ENCODE measurements at places on chromosomes 12 and 14.

GRCh38 chr12:85005615-85006014, 30.5 kb downstream of the TSPAN19 start:
- no peak for DNase-seq

DNA sequence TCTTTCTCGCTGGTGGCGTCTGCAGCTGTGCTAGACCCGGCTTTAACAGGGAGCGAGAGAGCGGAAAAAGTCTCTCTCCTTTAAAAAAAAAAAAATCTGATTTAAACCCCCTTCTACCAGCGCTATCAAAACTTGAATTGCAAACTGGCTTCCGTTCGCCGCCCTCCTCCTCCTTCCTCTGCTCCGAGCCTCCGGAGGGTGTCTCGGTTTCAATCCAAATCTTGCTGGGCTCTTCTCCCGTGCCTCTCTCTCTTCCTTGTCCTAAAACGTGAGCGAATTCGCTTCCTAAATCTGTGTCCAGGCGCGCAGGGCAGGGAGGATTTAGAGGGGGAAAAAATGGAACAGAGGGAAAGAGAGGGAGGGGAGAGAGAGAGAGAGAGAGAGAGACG, 272 bp downstream of the TBX3 start:
- DNase-seq, result no peak

DNA sequence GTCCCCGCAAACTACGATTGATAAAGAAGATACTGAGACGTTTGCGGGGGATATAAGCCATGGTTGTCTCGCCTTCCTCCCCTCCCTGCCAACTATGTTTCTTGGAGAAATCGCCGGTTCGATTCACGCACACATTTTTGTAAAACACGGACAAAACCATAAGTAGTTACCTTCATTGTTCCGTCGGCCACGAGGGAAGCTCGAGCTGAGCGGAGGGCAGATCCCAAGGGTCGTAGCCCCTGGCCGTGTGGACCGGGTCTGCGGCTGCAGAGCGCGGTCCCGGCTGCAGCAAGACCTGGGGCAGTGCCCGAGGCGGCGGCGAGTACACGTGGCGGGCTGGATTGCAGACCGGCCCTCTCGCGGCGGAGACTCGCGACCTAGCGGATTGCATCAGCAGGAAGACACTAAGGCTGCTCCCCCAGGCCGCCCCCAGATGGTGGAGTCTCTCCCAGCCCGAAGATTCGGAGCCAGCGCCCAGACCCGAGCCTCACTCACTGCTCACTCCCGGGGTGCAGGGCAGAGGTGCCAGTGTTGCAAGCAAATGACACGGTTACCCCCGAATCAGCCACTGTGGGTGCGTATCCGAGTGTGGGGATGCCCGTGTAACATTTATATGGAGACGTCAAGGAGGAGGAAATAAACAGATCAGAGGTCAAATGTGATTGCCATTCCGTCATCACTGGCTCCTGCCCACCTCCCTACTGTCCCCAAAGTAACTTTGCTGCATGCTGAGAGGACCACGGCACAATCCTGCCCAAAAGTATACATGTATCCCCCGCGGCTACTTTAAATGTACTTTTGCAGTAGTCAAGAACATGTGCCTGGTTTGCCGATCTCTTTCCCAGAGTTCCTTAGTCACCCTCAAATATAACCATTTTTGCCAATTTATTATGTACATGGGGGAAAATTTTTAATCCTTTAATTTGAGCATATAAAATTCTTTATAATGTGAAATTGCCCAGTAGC, at the start of gene BCAT1:
Gene BCAT1 (minus strand): TSS at position 345 of the 966 bp plus-strand sequence. CDS start 169 bp downstream, at position 176.
- peak; percentile 32 for DNase-seq

- no peak for DNase-seq
These were observed 1.4 kb downstream of the ARHGDIB start for GRCh38 chr12:14959916-14960496.

- DNase-seq, result no peak
These were observed 455.8 kb downstream of the PCNX1 start for GRCh38 chr14:71362920-71363584.

- DNase-seq, result no peak
These were observed 14.5 kb downstream of the IAPP start for GRCh38 chr12:21387174-21387573.

DNA sequence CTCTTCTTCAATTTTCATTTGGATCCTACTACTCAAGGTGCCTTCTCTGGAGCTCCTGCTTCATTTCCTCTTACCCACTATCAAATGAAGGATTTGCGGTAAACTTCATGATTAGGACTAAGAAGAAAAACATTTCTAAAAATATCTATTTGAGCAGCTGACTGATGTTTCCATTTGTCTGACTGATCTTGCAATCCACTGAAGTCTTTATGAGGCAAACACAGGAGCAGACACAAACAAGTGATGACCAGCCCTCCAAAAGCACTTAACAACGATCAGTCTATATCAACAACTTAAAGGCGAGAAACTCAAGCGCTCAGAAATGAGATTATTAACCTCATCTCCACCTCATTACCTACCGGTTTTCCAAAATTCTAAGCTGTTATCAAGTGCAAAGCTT, 26.2 kb downstream of the OSBPL8 start:
- no peak for DNase-seq

DNA sequence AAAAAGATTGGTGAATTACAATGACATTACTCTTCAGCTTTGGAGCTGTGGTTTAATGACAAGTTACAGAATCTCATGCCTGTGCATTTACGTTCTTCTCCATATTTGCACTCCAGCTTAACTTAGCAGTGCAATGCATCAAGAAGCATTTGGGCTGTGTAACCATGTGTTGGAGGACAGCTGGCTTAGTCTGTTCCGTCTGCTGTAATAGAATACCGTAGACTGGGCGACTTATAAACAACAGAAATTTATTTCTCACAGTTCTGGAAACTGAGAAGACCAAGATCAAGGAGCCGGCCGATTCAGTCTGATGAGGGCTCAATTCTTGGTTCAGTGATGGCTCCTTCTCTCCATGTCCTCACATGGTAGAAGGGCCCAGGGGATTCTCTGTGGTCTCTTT, 943.5 kb downstream of the BCL11B start:
- DNase-seq, result no peak

DNA sequence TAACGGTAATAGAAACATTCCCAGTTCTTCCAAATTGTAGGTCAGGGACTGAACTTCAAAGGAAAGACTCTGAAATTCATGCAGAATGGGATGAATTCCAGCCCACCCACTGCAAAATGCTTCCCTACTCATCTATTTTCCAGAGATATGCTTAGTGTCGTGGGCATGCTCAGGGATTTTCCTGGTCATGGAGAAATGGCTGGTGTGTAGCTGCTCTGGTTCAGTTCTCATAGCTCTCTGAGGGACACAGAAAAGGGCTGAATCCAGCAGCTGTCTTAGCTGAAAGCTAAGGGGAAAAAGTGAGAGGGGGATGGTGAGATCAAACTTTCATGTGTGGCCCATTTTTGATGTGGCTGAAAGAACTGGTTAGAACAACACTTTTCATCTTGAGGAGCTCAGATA, 72.9 kb upstream of the KRAS start:
- no peak for DNase-seq

GRCh38 chr12:75404231-75404630, 13.3 kb downstream of the GLIPR1L2 start:
- DNase-seq, result no peak

GRCh38 chr14:105641075-105641937, 114.9 kb downstream of the TMEM121 start:
- DNase-seq, result no peak

DNA sequence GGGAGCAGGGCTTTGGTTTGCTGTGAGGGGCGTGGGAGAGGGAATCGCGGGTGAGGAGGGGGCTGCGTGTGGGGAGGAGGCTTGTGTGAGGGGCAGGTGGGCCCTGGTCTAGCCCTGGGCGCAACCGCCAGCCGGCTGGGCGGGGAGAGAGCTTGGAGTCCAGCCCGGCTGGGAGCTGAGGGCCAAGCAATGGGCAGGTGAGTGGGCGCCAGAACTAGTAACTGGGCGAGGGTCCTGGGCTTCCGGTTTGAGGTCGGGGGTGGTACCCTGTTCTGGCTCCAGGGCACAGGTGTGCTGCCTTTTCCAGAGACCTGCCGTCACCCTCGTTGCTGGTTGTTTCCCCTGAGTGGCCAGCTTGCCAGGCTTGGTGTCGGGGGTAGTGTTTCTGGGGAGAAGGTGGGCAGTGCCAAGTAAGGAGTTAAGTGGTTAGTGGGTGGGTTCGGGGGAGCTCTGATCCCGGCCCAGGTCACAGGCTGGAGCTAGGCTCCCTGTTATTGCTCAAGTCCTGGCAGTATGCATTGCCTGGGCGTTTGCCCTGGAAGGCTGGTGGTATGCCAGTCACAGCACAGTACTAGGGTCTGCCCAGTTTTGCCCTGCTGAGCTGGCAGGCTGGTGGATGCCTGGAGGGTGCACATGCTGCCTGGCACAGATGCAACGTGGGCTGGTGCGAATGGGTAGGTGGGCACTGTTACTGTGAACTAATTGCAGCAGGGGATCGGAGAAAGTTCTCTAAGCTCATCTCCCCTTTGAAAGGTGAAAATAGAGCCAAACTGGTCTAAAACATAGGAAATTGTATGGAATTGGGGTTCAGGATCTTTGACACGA, 683 bp downstream of the CIPC start:
- peak; percentile 86 for DNase-seq

DNA sequence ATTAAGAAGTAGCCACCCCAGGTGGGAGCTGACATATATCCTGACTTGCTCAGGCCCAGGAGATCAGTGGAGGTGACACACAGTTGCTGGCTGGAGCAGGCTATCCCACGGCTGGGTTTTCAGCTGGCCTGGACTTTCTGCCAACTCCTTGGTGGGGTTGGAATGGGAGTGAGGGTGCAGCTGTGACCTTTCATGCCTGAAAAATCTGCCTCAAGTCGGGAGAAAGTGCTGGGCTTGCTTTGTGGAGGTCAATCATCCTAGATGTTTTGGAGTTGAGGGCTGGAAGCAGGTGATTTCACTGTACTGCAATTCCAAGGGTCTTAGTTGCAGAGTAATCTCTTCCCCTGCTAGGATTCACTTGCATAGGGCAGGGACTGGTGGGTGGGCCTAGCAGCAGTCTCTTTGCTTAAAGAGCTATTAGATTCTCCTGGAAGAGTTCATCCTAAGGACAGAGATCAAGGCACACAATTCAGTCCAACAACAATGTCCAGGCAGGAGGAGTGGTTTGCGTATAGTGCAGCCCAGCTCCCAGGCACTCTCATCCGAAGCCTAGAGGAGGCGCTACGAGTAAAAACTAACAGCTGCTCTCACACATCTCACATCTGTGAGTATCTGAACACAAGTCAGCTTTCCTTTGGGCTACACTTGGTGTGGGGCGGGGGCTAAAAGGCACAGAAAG, 98.1 kb downstream of the GAS2L3 start:
- no peak for DNase-seq

DNA sequence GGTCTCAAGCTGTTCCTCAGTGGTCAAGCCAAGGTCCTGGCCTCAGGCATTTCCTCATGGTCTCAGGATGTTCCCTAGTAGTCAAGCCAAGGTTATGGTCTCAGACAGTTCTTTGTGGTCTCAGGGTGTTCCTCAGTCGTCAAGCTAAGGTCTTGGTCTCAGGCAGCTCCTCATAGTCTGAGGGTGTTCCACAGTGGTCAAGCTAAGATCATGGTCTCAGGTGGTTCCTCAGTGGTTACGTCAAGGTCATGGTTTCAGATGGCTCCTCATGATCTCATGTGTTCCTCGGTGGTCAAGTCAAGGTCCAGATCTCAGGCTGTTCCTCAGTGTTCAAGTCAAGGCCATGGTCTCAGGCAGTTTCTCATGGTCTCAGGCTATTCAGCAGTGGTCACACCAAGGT, 540.1 kb downstream of the VRK1 start:
- no peak for DNase-seq

- DNase-seq, result no peak
These were observed 80.9 kb upstream of the OTX2 start for GRCh38 chr14:56891226-56891625.

DNA sequence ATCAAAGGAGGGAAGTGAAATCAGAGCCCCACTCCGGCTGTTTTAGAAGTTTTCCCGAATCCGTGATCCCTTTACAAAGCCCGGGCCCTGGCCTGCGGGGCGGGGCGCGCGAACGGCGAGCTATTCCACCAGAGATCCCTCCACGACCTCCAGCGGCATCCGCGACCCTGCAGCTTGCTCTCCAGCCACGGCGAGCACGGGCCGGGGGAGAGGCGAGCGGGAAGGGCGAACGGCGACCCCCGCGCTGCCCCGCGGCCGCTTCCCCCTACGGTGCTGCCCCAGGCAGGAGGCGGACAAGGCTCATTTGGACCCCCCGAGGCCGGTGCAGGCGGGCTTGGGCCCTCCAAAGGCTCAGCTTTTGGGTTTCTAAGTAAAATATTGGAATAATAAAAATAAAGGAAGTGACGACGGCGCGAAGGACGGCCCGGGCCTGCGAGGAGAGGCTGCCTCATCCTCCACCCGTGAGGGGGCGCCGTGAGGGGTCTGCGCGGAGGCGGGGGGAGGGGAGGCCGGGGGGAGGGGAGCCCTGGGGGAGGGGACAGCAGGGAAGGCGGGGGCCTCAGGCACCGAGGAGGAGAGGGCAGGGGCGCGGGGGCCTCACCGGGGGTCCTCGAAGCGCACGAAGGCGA, 613 bp downstream of the SRSF9 start:
- no peak for DNase-seq

DNA sequence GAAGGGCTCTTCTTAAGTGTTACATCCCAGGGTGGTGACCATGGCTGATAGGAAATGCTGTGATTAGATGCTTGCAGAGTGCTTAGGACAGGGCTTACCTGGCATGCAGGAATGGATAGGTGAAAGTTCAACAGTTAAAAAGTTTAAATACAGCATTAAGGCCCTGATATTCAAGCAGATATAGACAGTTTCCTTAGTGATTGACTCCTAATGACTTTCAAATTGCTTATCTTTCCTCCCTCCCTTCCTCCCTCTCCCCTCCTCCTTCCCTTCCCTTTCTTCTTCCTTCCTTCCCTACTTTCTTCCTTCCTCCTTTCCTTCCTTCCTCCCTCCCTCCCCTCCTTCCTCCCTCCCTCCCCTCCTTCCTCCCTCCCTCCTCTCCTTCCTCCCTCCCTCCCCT, 244.6 kb upstream of the NOS1 start:
- no peak for DNase-seq

- peak; percentile 46 for DNase-seq
These were observed 239.7 kb upstream of the RGS6 start for GRCh38 chr14:71692496-71692895.

DNA sequence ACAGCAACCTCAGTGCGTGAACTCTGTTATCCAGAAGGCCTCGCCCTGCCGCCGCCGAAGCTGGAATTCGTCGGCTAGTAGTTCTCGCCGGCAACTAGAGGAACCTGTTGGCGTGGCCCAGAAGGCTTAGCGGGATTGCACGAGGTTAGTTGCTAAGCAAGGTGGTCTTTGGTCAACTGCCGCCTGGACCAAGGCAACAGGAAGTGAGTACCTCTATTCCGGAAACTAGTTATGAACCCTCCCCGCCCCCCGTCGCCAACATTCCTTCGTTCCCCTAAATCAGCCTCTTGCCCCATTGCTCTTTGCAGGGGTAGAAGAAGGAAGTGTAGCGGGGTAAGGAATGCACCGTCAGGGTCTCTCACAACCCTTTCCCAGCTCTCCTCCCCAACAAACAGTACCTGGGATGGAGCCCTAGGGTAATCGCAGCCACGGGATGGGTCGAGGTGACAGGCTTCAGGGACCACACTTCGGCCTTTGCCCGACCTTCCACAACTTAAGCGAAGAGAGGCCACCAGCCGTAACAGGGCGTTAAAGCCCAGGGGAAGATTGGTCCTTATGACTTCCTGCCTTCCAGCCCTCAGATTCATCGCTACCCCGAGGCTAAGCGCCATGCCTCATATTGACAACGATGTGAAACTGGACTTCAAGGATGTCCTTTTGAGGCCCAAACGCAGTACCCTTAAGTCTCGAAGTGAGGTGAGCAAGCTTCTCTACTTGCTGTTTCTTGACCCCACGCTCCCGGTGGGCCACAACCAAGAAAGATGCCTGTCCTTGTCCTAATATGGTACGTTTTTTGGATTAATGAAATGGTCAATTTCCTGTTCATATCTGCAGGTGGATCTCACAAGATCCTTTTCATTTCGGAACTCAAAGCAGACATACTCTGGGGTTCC, at the start of gene GMPR2:
Gene GMPR2 (plus strand): TSS at position 285 of the 893 bp plus-strand sequence. CDS start 325 bp downstream, at position 610.
- no peak for DNase-seq
